ENCODE measurements at places on chromosomes 12 and 14.

- no peak for DNase-seq
Measured at GRCh38 chr12:18684430-18684829, 53.4 kb downstream of the PLCZ1 start.

GRCh38 chr12:65100140-65100539 lies 21.0 kb downstream of the WIF1 start:
- no peak for DNase-seq

DNA sequence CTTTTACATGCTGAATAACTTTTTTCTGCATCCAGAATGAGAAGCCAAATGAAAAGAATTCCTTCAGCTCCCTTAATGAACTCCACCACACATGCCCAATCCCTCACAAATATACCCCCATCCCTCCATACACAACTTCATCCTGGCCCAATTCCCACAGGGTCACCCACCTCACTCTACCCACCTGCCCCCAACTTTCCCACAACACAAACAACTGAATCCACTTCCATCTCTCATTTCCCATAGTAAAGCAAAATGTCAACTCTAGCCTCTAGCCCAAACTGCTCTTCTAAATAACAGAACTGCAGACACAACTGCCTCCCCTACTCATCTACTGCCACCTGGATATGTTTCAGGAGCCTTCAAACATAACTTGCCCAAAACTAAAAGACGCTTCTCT lies 18.8 kb downstream of the HECTD1 start:
- DNase-seq = no peak

- DNase-seq = no peak
Measured at GRCh38 chr12:57236201-57236924, 6.9 kb downstream of the SHMT2 start.

- DNase-seq = no peak
Measured at GRCh38 chr12:128793701-128794100, 30.1 kb downstream of the SLC15A4 start.

- no peak for DNase-seq
Measured at GRCh38 chr14:104441275-104442106, 138.1 kb upstream of the C14orf180 start.

- no peak for DNase-seq
Measured at GRCh38 chr14:22252686-22253085, 336.3 kb downstream of the DAD1 start.

DNA sequence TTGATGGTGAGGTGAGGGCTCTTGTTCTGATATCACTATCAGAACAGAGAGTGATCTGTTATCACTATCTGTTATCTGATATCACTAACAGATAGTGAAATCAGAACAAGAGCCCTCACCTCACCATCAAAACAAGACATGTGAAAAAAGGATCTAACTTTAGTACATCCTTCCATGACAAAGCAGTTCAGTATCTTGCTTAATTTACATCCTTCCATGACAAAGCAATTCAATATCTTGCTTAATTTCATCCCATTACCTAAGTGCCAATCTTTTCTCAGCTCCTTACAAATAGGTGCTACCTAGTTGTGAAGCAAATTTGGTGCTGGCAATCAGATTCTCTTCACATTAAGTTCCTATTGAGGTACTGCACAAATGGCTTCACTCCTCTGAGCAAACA lies 1865.6 kb upstream of the FLRT2 start:
- DNase-seq = no peak

GRCh38 chr12:100273782-100274181 lies 6.8 kb downstream of the SCYL2 start:
- no peak for DNase-seq

GRCh38 chr14:23365732-23366425 lies 907 bp upstream of the EFS start:
- peak; percentile 94 for DNase-seq

DNA sequence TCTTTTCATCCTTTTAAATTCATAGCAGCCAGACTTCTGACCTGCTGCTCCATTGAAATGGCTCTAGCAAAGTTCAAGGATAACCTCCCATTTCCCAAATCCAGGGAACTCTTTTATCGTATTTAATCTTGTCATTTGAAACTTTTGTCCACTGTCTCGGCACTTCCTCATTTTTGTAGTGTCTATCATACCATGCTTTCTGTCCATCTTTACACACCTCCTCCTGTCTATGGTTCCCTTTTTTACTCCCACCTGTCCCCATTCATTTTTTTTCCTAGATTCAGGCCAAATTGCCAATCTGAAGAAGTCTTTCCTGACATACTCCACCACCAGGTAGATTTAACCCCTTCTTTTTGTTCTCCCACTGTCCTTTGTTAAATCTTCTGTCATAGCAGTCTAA lies 31.0 kb downstream of the NFYB start:
- no peak for DNase-seq

GRCh38 chr14:33809396-33809981 lies 141.4 kb downstream of the EGLN3 start:
- no peak for DNase-seq

DNA sequence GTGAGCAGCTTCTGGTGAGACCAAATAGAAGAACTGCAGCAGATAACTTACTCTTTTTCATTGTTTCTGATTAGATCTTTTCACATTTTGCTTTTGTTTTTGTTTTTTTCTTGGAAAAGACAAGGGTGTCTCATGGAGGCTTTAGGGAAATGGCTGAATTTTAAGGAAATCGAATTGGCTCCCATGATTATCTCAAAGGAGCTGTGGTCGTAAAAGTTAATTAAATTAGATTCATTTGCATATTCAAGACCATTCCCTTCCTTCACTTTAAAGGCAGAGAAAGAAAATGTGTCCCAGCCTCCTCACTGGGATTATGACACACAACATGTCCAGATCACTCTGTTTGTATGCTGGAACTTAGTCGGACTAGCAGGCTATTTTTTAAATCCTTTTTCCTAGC lies 106.4 kb upstream of the MDM1 start:
- no peak for DNase-seq

GRCh38 chr12:52870361-52871290 lies 21.8 kb upstream of the KRT78 start:
- no peak for DNase-seq

GRCh38 chr12:92952394-92952793 lies 23.3 kb upstream of the EEA1 start:
- DNase-seq = no peak

DNA sequence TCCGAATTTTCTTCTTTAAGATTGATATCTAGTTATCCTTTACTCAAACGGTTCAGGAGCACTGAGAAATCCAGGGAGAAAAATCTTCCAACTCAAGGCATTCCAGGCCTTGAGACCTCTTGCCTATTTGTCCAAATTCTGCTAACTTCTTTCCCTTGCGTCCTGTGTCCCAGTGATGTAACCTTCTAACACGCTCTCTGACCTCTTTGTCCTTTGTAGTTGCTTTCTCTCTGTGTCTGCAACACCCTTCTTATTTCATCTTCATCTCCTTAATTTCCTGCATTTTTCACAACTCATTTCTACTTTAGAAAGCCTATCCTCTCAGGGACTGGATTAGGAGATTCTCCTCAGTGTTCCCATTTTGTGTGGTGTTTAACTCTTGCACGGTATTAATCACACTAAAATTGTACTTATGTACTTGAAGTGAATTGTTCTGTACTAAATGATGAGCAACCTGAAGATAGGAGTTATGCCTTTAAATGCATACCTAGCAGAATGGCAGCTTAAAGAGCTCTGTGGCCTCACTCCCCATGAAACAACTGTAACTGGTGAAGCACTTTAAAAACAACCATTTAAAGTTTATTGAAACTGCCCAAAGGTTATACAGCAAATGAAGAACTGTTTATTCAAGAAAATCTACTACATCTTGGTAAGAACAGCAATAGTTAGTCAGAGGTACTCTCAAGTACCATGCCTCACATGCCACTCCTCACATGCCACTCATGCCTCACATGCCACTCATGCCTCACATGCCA lies 7.4 kb upstream of the SNAPC1 start:
- DNase-seq = no peak

- no peak for DNase-seq
Measured at GRCh38 chr14:86420131-86420530, 890.2 kb downstream of the FLRT2 start.

DNA sequence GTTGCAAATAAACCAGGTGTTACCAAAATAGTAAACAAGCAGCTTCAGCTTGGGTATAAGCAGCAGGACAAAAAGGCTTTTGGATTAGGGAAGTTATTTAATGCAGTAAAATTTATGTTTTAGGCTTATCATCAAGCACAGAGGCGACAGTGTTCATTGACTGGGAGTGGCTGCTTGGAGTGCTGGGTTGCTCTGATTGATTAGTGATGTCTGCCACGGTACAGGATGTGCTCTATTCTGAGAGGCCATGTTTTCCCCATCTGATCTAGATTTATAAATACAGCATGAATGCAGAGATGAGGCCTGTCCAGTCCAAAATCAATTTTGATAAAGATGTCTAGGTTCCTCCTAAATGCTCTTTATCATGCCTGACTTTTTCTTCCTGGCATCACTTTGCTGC lies 83.5 kb downstream of the MAP1LC3B2 start:
- no peak for DNase-seq

- DNase-seq = no peak
Measured at GRCh38 chr14:33567023-33567728, 383.7 kb downstream of the EGLN3 start.

GRCh38 chr14:23590198-23590597 lies 11.6 kb upstream of the JPH4 start:
- DNase-seq = no peak

GRCh38 chr12:113346353-113346752 lies 11.4 kb upstream of the SLC8B1 start:
- DNase-seq = no peak

GRCh38 chr12:47909839-47910465 lies 5.2 kb upstream of the VDR start:
- DNase-seq = no peak

DNA sequence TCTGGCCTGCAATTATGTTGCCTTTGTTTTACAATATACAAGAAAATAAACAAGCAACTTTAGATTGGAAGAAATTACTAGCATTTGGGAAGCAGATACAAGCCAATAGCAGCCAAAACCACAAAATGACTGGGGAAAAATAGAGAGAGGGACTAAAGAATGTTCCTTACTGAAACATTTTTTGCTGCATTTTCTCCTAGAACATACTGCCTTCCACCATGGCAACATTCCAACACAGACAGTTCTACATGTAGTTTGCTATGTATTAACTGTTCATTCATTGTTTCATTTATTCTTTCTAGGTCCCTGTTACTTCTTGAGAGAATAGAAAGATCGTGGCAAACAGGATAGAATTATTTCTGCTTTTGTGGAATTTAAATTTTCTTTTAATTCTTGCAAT lies 530.2 kb downstream of the RPS29 start:
- DNase-seq = no peak

- DNase-seq = no peak
Measured at GRCh38 chr14:28120391-28120790, 646.2 kb upstream of the FOXG1 start.

- DNase-seq = no peak
Measured at GRCh38 chr14:32985866-32986265, 47.2 kb downstream of the NPAS3 start.

DNA sequence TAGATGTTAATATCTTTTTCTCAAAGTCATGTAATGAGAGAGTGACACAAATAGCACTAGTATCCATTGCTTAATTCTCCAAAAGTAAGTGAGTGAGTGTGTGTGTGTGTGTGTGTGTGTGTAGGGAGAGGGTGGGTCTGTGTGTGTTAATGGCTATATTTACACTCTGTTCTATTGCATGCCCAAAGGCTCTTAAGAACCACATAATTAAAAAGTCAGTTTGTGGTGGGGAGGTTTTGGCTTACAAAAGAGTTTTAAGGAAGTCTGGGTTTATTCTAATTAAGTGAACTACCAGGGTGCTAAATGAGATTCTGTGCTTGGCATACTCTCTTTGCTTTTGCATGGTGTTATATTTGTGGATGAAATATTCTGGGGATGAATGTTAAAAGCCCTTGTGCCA lies 1897.6 kb upstream of the FLRT2 start:
- no peak for DNase-seq

DNA sequence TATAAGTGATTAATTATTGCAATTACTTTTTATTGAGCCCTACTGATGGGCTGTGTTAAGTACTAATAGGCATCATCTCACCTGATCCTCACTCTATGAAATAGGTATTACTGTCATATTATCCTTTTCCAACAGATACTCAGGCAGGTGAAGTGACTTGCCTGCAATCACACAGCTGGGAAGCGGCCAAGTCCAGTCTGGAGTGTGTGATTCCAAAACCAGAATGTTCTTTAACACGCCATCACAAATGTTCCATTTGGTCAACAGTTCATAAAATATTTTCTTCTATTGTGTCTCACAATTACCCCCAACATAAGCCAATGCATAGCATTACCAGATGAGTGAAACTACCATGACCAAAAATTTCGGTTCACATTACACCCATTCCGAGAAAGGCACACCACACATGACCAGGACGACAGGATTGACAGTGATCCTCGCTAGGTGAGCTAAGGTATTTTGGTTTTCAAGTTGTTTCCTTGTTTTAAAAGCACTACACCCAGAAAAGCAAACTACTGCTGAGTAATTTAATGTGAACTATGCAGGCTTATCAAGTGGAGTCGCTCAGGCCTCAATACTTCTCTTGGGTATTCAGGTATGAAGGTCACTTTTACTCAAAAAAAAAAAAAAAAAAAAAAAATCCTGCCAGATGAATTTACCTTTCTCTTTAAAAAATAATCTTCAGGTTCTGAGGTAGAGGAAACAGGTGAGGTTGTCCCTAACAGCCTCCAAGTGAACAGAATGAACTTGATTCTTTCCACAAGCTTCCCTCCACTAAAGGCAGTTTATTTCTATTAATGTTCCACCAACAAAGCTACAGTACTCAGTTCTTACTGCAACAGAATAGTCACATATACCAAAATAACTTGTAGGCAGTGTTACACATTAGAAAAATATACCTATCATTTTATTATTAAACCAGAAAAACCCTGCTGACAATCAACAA lies 2.4 kb downstream of the VPS37B start:
- DNase-seq = no peak

DNA sequence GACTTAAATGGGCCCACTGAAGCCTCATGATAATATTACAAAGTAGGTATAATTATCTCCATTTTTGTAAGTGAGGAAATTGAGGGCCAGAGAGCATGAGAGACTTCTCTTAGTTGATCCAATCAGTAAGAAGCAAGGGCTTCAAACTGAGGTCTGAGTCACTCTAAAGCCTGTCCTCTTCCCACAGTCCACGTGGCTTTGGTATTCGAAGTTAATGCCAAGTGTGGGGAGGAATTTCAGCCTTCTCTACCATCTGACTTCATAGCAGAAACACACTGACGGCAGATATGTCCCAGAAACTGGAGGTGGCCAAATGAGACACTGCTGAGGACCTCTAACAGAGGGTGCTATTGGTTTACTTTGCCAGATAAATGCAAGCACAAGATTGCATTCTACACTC lies 114.4 kb upstream of the OVCH1 start:
- no peak for DNase-seq

GRCh38 chr12:99027055-99027393 lies 381.9 kb downstream of the APAF1 start:
- no peak for DNase-seq

- no peak for DNase-seq
Measured at GRCh38 chr12:47302111-47302671, 222.4 kb upstream of the AMIGO2 start.

GRCh38 chr12:15772405-15773018 lies 16.7 kb downstream of the EPS8 start:
- no peak for DNase-seq
